ENCODE measurements at places on chromosomes 5 and 9. TPM values are rescaled to one million over a fixed set of nuclear protein-coding genes. Genes with fewer than 3 reads are reported as not detected.

Gene OBP2B
- total RNA-seq = not detected

Gene GLIPR2
- total RNA-seq = 75.1 TPM

DNA sequence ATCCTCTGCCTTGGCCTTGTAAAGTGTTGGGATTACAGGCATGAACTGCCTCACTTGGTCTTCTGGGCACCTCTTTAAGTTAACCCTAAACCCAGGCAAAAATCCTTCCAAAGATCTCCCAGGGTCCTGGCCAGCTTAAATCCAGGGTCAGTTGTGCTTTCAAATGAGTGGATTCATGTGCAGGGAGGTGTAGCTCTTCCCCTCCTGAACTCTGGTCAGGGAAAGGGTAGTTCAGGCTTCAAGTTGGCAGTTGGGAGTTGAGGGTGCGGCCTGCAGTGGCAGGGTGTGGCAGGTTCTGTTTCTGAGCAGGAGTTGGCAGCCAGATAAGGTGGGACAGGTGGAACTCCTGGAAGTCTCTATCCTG lies 3.6 kb downstream of the HNRNPAB start:
- no peak for DNase-seq

DNA sequence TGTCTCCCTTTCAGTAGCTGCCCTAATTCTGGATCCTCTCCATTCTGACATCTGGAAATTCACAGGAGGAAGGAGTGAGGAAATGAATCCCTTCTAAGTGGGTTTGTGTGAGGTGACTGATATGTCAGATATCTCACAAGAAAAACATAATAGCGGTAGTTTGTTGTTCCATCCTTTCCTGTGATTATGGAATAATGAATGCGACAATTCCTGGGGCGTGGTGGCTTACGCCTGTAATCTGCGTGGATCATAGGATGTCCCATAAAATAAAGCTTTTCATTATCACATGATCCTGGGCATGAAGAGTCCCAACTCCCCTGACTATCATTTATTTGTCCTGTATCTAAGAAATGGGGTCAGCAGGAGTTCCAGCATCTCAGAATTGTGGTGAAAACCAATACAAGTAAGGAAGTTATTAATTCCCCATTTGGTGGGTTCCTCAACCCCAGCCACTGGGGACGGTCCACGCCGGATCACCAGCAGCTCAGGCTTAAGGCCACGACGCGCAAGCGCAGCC lies 375 bp upstream of the C5orf24 start:
- DNase-seq = no peak

DNA sequence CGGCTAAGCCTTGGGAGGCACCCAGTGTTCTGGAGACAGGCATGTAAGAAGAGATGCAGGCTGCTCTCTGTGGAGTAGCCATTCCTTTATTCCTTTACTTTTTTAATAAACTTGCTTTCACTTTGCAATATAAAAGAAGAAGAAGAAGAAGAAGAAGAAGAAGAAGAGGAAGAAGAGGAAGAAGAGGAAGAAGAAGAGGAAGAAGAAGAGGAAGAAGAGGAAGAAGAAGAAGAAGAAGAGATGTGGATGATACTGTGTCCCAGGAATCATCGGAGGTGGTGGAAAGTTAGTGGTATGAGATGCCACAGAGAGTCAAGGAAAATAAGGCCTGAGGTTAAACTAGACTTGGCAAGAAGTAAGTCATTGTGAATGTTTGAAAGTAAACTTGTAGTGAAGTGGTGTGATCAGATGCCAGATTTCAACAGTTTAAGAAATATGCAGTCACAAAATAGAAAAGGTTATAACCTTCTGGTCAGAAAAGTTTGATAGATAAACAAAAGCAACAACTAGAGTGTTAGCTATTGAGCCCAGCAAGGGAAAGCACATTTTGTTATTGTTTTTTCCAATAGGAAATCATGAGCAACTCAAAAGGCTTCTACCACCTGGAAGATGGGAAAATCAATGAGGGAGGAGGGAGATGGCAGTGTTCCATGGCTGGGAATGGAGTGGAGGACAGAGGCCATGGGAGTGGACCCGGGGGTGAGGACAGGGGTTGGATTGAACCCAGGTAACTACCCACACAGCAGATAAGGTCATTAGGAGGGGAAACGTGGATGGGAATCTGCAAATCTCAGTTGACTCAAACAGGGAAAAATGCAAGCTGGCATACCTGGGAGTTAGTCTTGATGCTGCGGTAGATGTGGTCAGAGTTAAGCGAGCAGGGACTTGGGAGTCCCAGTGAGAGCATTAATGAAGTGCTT lies 16.8 kb downstream of the AOPEP start:
- DNase-seq = no peak

- DNase-seq = no peak
Observed at GRCh38 chr5:114447084-114447773, 85.4 kb downstream of the KCNN2 start.

- no peak for DNase-seq
Observed at GRCh38 chr9:74726581-74726980, 161.1 kb downstream of the TRPM6 start.

- no peak for DNase-seq
Observed at GRCh38 chr9:550333-550732, 291.2 kb upstream of the DMRT1 start.

Gene GTF3C5
- 15.4 TPM for total RNA-seq

Gene CDKN2B-AS1
- 19.5 TPM for total RNA-seq

DNA sequence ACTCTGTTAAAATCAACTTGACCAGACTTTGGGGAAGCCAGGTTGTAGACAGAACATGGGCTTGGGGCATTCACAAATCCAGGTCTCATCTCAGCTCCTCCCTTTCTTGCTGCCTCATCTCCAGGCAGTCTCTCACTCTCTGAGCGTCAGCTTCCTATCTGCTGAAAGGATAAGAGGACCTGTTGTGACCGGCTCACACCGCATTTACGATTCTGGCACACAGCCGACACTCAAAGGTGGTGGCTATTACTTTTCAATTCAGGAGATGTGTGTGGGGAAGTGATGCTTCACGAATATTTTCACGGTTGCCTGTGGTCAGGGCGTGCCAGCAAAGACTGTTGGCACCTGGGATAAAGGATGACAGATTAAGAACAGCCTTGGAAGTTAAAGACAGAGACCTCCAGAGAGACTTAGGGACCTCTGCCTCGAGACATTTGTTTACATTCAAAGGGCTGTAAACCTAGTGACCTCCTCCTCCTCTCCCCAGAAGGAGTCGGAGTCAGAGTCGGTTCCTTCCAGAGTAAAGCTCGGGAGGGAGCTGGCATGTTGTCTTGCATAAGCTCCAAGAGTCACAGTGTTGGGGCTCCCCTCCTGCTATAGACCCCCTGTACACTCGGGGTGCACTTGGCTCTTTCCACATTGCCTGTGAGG lies 83.2 kb downstream of the AK8 start:
- no peak for DNase-seq

GRCh38 chr9:133089271-133089671 lies 27.5 kb downstream of the CEL start:
- no peak for DNase-seq

GRCh38 chr9:127196826-127197145 lies 67.8 kb upstream of the GARNL3 start:
- DNase-seq = no peak

GRCh38 chr9:34611251-34611810 lies 566 bp downstream of the RPP25L start:
- DNase-seq = no peak

GRCh38 chr5:141816598-141817399 lies 61.4 kb downstream of the PCDH1 start:
- DNase-seq = no peak

Gene CDH6
- 16.1 TPM for total RNA-seq

Gene RAI14
- 169 TPM for total RNA-seq

- no peak for DNase-seq
Observed at GRCh38 chr9:90018688-90019087, 413.9 kb downstream of the GADD45G start.

- no peak for DNase-seq
Observed at GRCh38 chr9:28260330-28260729, 687.0 kb upstream of the C9orf72 start.

DNA sequence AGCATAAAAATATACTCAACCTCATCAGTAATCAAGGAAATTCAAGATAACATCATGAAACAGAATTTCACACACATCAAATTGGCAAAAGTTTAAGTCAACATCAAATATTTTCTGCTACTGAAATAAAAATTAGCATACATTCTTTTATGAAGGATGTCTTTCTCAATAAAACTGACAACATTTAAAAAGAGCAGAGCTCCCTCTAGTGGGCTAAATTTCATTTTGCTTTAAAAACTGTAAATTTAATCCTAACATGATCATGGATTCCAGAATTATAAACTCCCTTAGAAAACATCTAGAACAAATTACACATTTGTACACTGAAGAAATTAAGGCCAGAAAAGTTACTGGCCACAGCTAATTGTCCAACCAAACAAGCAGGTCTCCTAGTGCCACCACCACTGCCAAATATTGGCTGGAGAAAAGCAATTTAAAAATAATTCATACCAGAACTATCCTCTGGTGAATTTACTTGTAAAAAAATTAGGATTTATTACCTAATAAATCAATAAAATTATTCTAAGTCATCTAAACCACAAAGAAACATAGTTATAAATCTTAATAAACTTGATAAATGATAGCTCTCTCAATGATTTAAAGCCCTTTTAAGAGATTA lies 31.2 kb downstream of the DEPDC1B start:
- peak; percentile 30 for DNase-seq

- no peak for DNase-seq
Observed at GRCh38 chr5:56791396-56791795, 24.0 kb upstream of the MAP3K1 start.

DNA sequence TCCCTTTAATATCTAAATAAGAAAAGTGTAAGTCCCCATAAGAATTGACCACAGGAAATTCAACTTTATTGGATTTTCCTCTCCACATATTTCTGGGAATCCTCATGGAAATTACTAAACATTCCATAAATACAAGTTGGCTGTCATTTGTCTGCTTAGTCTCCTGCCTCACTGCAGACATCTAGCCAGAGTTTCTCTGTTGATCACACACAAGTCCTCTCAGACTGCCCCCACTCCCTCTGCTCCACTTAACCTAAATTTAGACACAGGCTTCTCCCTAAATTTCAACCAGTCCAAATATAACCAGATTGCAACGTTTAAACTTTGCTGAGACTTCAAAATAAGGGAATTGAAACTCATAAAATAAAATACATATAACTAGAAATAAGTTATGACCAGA lies 982.1 kb downstream of the DTWD2 start:
- peak; percentile 54 for DNase-seq

- DNase-seq = no peak
Observed at GRCh38 chr9:128085943-128086342, 17.9 kb downstream of the SLC25A25 start.

GRCh38 chr9:107749787-107750444 lies 260.3 kb upstream of the KLF4 start:
- peak; percentile 80 for DNase-seq

DNA sequence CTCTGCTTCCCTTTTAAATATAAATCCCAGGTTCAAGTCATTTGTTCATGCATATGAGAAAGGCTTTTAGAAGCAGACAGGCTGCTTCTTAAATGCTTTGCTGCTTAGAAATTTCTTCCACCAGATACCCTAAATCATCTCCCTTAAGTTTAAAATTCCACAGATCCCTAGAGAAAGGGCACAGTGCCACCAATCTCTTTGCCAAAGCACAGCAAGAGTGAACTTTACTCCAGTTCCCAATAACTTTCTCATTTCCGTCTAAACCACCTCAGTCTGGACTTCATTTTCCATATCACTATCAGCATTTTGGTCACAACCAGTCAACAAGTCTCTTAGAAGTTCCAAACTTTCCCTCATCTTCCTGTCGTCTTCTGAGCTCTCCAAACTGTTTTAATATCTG lies 679.8 kb upstream of the FTMT start:
- DNase-seq = peak; percentile 78

DNA sequence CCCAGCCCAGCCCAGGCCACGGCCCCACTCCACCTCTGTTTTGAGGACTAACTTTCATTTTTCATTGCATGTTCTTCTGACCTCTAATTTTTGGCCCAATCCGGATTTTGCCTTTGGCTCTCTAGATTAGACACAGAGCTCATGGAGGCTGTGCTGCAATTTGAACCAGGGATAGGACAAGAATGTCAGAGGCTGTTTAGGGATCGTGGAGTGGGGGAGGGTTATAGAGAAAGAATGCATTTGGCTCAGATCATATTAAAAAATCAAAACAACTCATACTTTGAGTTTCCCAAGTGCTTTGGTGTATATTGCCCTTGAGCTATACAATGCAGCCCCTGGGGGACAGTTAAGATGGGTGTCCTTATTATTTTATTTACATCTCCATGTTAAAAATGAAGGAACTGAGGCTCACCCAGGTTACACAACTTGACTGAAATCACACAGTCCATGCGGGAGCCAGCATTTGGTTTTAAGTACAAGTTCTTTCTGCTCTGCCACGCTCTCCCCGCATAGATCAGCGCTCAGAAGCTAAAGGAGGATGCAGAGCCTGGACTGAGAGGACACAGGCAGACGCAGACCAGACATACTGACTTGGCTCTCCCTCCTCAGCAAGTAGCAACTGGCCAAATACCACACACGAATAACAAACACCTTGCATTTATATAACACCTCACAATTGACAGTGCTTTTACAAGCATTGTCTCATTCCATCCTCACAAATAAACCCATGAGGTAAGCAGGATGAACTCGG lies 126.4 kb upstream of the RAI14 start:
- DNase-seq = peak; percentile 71

DNA sequence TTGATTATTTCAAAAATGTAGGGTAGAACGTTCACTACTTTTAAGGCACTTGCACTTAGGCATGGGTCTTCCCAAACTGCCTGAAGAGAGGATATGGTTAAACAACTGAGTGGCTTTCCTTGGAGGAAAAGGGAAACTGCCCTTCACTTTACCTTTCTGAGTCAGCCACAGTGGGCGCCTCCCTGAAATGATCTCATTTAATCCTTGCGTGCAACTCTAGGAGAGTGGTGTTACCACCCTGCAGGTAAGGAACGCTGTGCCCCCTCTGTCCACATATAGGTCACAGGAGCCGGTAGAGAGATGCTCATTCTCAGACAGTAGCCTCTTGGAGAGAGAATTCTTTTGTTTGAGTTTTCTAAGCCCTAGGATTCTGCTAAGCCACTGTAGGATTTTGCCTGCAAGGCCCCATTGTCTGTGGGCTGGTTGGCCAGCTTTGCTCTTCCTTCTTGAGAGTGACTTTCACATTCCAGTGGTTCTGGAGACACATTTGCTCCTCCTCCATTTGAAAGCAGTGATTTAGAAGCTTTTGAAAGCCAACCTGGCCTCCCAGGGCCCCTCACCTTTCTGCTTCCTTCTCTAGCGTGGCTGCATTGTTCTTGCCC lies 110.3 kb upstream of the CTSL start:
- DNase-seq = no peak

DNA sequence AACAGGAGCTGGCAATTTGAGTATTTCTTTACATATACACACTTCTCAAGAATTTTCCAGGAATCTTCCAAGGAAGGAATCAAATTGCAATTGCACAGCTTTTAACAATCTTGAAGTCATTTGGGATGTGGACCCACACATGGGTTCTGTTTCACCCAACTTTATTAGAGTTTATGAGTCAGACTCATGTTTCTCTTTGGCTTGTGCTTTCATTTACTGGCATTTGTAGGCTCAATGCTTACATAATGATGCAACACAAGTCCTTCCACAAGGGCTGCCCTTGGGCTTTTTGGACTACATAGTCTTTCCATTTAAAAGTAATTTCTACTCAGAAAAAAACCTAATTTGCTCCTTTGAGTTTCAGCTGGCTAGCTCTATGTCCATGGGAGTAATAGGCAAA lies 4.6 kb upstream of the CDC37L1 start:
- no peak for DNase-seq

Measured in umbilical cord (tissue), 2 donors.